Activated T-helper 1 cell treated with anti-CD3 and anti-CD28 coated beads, Interleukin-2, amount 50 U/mL, for 16 hours (primary cell): ENCODE measurements at places on chromosomes 7 and 10.

DNA sequence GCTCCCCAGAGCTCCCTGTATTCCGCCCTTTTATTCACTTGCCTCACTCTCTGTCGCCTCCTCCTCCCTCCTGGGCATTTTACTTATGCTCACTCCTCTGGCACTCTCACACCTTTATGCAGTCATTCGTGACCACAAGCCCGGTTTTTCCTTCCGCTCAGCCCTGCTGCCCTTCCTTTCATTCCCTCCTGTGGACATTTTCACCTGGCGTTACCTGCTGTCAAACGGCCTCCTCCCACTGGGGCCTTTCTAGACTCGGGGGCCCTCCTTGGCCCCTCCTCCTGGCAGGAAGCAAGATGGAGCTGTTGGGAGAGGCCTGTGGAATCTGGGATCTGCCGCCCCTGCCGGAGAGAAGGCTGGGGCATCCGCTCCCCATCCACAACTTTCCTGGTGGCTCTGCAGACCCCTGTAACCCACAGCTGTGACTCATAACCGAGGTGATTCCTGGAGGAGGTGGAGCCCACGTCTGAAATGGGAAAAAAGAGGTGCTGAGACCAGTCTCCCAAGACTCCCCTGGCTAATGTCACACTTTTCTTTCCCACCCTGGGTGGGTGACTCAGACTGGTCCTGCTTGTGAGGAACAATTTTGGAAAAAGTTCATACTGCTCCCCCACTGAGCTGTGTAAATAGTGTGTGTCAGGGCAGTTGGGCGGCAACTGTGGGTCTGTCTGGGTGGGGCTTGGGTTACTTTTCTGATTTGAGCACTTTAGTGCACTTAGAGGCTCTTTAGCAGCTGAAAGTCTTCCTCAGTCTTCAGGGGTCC lies 1.2 kb downstream of the VCL start:
- no peak for DNase-seq

DNA sequence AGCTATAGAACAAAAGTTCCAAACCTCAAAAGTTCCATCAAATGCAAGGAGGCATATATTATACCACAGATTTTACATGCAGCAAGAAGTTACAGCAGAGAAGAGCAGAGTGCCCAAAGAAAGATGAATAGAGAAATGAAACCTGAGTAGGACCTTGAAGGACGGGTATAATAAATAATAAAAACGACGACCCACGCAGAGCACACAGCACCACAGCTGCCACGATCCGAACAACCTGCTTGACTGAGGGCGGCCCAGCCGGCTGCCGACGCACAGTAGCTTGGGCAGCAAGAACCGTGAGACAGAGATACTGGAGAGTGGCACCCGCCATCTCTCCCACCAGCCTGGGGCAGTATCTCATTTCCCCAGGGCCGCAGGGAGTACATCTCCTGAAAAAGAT lies 79.0 kb downstream of the HIPK2 start:
- DNase-seq = no peak

DNA sequence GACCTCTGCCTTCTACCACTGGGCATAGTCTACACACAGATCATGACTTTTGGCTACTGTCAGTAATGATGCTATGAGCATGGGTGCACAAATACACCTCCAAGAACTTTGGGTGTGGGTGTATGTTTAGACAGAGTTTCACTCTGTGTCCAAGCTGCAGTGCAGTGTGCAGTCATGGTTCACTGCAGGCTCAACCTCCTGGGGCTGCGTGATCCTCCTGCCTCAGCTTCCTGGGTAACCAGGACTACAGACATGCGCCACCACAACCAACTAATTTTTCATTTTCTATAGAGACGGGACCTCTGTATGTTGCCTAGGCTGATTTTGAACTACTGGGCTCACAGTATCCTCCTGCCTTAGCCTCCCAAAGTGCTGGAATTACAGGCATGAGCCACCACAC lies 194.4 kb downstream of the NSUN6 start:
- DNase-seq = no peak

DNA sequence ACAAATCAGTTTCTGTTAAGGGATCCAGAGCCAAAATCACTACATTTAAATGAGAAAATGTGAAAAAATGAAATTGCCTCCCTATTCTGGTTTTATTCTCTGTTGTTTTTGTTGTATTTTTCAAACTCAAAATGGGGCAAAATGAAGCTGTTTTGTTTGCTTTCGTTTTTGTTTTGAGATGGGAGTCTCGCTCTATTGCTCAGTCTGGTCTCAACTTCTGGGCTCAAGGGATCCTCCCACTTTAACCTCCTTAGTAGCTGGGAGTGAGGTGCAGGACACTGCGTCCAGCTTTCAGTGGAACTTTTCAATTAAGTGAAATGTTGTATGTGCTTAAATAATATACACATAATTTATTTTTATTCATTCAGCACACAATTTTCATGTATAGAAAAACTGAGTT lies 205.0 kb downstream of the SORCS1 start:
- no peak for DNase-seq

DNA sequence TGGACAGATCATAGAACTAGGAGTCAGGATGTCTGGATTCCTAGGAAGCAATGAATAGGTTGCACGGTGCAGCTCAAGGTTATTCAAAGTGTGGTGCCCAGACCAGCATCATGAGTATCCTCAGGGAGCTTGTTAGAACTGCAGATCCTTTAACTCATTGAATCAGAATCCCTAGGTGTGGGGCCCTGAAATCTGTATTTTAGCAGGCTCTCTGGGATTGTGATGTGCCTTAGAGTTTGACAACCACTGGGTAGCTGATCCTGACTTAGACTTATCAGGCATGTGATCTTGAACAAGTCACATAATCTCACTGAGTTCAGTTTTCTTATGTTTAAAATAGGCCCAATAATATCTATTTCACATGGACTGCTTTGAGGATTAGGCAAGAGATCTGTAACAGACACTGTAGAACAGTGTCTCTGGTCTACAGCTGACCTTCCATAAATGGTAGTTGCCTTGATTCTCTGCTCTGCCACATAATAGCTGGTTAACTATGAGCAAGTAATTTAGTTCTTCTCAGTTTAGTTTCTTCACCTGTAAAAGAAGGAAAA lies 46.4 kb upstream of the ATRNL1 start:
- DNase-seq = no peak

- DNase-seq = no peak
Observed at GRCh38 chr7:117775801-117776200, 97.4 kb downstream of the CTTNBP2 start.

- DNase-seq = no peak
Observed at GRCh38 chr7:132030086-132030568, 473.7 kb upstream of the PODXL start.

DNA sequence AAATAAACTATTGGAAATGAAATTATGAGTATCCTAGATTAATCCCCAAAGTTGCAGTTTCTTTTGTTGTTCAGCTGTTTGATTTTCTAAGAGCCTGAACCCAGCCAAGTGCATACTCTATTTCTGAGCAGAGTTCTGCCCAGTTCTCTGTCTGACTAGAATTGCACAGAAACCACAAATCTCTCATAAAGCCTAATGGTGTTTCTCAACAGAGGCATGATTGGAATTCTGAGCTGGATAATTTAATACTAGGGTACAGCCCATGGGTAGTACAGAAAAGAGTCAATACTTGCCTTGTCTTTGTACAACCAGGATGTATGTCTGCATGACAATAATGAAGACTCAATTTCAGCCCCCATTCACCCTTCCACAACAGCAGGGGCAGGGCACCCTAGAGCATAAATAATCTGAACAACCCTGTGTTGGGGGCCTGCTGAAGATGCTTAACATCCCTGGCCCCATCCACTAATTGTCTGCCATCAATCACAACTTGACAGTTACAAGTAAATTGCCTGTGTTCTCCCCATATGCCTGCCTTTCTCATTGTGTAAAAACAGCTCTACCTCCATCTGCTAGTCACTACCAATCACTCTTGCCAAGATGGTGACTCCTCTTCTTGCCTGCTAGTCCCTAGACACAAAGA lies 114.4 kb downstream of the NPSR1 start:
- DNase-seq = no peak

DNA sequence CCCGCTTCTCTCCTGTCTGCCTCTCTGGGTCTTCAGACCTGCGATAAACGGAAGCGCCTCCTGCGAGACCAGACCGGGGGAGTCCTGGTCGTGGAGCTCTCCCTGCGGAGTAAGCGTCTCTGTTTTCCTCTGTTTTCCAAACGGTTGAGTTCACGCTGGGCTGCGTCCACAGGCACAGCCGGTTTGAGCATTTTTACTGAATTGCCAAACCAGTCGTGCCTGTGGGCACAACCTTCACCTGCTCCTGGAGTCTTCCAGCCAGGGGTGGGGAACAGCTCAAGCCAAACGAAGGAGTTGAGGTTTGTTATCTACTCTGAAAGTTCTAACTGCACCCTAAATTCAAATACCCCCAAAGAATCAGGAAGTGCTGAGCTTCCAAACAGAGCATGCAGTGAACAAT lies 16.3 kb downstream of the TECTB start:
- DNase-seq = no peak

DNA sequence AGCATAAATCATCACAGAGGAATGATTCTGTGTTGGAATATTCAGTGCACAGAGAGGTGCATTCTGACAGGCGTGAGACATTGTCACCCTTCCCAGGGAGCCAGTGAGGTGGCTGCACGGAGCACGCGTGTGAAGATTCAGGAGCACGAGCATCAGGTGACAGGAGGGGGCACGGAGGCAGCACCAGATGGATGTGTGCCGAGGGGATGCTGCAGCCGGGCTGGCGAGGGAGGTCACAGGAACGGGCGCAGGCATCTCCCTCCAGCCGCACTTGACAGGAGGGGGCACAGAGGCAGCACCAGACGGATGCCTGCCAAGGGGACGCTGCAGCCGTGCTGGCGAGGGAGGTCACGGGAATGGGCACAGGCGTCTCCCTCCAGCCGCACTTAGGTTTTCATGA lies 66.5 kb downstream of the DIP2C start:
- DNase-seq = no peak

- DNase-seq = no peak
Observed at GRCh38 chr7:142422621-142423020, 164.8 kb upstream of the PRSS58 start.

DNA sequence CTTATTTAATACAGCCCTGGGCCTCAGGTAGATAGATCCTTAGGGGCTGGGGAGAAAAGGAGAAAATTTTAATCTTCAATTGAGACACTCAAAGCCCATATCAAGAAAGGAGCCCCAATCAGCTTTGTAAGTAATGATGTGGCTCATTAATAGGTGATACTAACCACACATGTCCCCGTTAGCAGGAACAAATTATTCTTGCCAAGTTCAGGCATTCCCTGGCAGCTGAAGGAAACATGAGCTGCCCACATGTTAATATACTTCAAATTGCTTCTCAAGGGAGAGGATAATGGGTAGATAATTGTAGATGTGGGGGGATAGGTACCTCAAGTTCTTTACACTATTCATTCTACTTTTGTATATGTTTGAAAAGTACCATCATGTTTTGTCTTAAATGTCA lies 14.5 kb downstream of the IFIT5 start:
- DNase-seq = no peak

GRCh38 chr10:69458430-69459100 lies 7.3 kb downstream of the TSPAN15 start:
- no peak for DNase-seq

GRCh38 chr10:97039538-97040247 lies 146.1 kb downstream of the SLIT1 start:
- no peak for DNase-seq
